ENCODE measurements at places on chromosomes 16 and 17. TPM values are rescaled to one million over a fixed set of nuclear protein-coding genes. Genes with fewer than 3 reads are reported as not detected.
A peak's percentile ranks its signal among the peaks of the same experiment; 100 is the strongest.

GRCh38 chr17:7436556-7437368, 1.5 kb downstream of the TMEM102 start:
- peak; percentile 90 for DNase-seq
- peaks cover 27% of the 10 kb centered on the region for H3K27me3 ChIP-seq
- peak overlapping the region; percentile 90 for H3K4me3 ChIP-seq
- H3K27ac ChIP-seq: no peak overlapping the region

DNA sequence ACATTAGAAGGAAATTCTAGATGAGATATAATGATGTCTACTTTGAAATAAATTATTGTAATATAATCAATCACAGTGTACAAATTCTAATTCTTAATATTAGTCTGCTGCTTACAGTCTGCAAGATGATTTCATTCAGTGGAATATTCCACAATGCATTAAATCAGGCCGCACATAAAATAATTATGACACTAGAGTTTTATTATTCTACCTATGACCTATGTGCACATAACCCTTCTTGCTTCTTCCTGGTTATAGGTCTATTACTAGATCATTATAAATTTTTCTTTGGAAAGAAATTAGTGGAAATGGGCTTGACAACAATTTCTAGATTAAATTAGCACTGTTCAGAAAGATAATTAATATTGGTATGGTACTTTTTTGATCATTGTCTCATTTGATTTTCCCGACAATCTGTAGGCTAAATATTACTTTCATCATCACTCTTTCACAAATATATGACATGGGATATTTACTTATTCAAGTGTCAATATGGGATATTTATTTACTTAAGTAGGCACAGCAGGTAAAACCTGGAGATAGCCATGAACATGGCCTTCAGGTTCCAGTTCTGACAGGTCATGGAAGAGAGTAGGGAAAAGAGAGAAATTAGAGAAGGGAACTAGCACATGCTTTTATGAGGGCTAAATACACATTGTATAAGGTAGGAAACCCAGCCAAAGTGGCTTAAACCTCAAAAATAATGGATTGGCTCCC, 476.4 kb downstream of the TOX3 start:
- H3K27me3 ChIP-seq: no peaks in the 10 kb centered on the region
- H3K27ac ChIP-seq: no peak overlapping the region
- no peak for DNase-seq
- no peaks in the 10 kb centered on the region for H3K4me1 ChIP-seq

DNA sequence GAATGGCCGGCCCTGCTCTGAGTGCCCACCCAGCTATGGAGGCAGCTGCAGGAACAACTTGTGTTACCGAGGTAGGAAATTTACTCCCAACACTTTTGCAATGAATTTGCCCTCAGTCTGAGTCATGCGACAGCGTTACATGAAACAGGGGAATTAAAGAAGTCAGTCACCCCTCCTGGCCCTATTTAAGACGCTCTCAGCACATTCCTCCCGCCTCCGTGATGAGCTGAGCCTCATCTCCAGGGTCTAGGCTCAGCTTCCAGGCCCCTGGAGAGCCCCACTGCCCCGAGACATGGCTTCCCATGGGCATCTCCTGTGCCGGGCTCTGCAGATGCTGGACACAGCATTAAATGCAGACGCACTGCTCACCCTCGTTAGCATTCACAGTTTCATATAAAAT, 35.0 kb downstream of the CRISPLD2 start:
- H3K36me3 ChIP-seq: no peaks in the 10 kb centered on the region
- DNase-seq: no peak
- no peak overlapping the region for H3K4me3 ChIP-seq
- H3K27me3 ChIP-seq: no peaks in the 10 kb centered on the region
- H3K27ac ChIP-seq: no peak overlapping the region

GRCh38 chr17:31412511-31412910, 21.0 kb downstream of the RAB11FIP4 start:
- no peaks in the 10 kb centered on the region for H3K4me1 ChIP-seq
- H3K36me3 ChIP-seq: no peaks in the 10 kb centered on the region
- no peak overlapping the region for H3K27ac ChIP-seq

GRCh38 chr17:29844339-29845048, 85.5 kb downstream of the SSH2 start:
- peaks cover 6% of the 10 kb centered on the region for H3K4me1 ChIP-seq
- peak overlapping the region; percentile 28 for H3K27ac ChIP-seq
- H3K36me3 ChIP-seq: no peaks in the 10 kb centered on the region

GRCh38 chr17:50161911-50162288, 3.9 kb upstream of the SGCA start:
- H3K36me3 ChIP-seq: no peaks in the 10 kb centered on the region
- DNase-seq: no peak
- H3K4me3 ChIP-seq: peak overlapping the region; percentile 83
- H3K27ac ChIP-seq: peak overlapping the region; percentile 91
- peaks cover 49% of the 10 kb centered on the region for H3K4me1 ChIP-seq

DNA sequence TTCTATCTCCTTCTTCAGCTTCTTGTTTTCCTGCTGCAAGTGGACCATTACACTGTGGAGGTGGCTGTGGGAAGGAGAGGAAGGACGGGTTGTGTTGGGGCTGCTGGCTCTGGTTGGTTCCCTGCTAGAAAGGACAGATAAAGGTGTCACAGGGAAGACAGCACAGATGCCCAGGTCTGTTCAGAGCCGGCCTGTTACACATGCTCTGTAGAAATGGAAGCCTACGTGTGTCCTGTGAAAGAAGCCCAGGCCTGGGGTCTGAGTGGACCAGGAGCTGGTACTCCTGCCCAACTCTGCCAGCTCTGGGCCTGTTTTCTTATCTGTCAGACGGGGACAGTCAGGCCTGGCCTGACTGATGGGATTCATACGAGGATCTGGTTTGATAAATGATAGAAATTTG, 26.4 kb downstream of the DHX38 start:
- H3K27me3 ChIP-seq: no peaks in the 10 kb centered on the region
- no peak for DNase-seq
- H3K27ac ChIP-seq: no peak overlapping the region
- H3K4me1 ChIP-seq: no peaks in the 10 kb centered on the region
- H3K36me3 ChIP-seq: no peaks in the 10 kb centered on the region
- no peak overlapping the region for H3K4me3 ChIP-seq

The ENPP7 gene
- total RNA-seq: not detected

Data from activated T-cell treated with anti-CD3 and anti-CD28 coated beads, Interleukin-2, amount 50 U/mL, for 72 hours (primary cell).